Stimulated activated naive CD4-positive, alpha-beta T cell (primary cell): ENCODE measurements at places on chromosomes 1 and 21.

- DNase-seq = no peak
Measured at GRCh38 chr1:54397090-54397591, 9.1 kb downstream of the SSBP3 start.

DNA sequence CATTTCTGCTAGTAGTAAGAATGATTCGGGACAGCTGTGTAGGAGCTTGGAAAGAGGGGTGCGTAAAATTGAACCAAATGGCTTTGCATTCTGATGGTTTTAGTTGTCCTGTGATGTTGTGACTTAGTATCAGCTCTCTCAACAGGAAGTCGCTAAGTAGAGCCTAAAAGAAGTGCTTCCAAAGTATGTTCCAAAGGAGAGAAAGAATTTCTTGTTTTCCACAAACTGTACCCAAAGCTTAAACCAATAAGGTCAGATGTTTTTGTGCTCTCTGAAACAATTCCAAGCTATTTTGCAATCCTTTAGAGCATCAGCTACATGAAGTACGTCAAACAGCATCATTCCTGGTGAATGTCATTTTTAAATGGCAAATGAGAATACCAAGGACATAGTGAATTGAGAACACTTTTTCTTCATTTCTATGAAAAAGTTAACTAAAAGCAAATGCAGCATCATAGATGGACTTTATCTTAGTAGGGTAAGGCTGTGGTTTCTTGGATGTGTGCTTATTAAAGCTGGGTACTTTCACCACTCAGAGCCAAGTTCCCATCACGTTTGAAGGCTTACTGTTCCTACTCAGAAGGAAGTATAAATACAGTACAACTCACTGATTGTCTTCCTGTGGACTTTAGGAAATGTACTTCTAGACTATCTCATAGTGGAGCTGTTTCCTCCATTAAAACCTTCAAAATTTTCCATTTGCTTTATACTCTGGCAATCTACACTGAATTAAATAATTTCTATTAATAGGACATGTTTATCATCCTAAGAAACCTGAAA, 148.6 kb downstream of the C1orf21 start:
- no peak for DNase-seq

DNA sequence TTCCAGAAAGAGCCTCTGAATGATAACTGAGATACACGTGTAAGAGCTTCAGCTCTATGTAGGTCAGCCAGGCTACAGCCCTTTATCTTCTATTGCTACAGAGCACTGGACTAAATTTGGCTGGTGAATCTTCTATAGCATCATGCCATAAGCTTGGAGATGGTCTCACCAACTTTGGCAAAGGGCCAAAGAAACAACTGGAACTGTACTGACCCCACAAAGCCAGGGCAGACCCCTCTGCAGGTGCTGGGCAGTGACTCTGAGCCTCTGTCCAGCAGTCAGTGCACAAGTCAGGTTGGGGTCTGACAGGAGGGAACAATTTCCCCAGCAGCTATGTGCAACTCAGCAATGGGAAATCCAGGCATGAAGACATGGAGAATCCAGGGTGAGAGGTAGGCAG, 57.8 kb upstream of the NFASC start:
- no peak for DNase-seq

GRCh38 chr1:46448109-46448911, 41.3 kb upstream of the DMBX1 start:
- no peak for DNase-seq

- DNase-seq = no peak
Measured at GRCh38 chr1:156969496-156969895, 49.1 kb downstream of the LRRC71 start.

DNA sequence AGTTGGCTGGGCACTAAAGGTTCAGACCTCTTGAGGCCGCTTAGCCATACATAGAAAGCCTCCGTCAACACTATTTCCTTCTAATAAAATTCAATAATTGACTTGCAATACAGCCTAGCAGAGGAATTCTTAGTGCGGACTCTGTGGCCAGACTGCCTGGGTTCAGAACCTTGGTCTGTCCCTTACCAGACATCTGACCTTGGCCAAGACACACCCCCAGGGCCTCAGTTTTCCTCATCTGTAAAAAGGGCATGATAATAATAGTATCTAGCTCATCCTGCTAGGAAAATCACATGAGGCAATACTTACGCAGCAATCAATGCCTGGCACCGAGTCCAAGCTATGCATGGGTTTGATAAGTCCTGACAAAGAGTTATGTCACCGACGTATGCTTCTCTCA, 148.2 kb upstream of the SOD1 start:
- DNase-seq = no peak

GRCh38 chr1:3322450-3323020, 131.9 kb upstream of the ARHGEF16 start:
- no peak for DNase-seq

- no peak for DNase-seq
Measured at GRCh38 chr1:30907481-30908315, 860 bp downstream of the SDC3 start.

DNA sequence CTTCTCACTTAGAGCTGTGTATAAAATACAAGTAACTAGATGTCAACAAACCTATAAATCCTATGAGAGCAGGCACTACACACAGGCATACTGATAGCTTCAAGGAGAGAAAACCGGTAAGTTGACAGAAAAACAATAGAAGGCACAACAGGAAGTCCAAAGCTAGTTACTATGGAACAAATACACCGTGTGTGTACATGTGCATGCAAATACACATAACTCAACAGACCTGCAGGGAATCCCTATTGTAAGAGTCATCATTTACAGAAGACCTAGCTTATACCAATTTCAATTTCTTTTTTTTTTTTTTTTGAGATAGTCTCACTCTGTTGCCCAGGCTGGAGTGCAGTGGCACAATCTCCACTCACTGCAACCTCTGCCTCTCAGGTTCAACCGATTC, 26.3 kb downstream of the JAK1 start:
- DNase-seq = no peak

GRCh38 chr21:44761011-44761729, 40.5 kb downstream of the UBE2G2 start:
- DNase-seq = no peak

DNA sequence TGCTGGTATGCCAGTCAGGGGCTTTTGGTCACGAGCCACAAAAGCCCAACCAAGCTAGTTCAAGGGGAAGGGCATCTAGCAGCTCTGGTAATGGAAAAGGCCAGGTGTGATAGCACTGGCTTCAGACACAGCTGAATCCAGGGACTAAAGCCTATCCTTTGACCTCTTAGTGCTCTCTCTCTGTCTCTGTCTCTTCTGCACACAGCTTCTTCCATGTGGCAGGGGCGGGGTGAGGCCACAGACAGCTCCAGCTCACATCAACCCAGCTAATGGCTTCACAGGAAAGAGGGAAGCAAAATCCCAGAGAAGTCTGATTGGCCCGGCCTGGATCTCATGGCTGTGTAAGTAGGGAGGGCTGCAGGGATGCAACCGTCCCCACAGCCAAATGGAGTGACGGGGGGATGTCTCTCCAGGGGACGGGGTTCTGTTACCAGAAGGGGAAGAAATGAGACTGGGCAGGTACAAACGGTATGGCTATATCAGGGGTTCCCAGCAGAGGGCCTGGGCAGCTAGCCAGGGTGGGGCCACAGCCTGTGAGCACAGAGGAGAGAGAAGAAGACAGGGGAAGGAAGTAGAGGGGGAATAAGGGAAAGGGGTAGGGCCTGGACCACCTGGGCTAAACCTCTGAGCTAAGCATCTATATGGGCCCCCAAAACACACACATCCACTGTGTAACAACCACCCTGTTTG, 42.4 kb downstream of the FBXO2 start:
- no peak for DNase-seq

- DNase-seq = no peak
Measured at GRCh38 chr1:109050228-109050995, 8.5 kb upstream of the WDR47 start.

- no peak for DNase-seq
Measured at GRCh38 chr21:34845521-34846451, 177.0 kb downstream of the CLIC6 start.
